ENCODE measurements at places on chromosomes 2 and 18.

DNA sequence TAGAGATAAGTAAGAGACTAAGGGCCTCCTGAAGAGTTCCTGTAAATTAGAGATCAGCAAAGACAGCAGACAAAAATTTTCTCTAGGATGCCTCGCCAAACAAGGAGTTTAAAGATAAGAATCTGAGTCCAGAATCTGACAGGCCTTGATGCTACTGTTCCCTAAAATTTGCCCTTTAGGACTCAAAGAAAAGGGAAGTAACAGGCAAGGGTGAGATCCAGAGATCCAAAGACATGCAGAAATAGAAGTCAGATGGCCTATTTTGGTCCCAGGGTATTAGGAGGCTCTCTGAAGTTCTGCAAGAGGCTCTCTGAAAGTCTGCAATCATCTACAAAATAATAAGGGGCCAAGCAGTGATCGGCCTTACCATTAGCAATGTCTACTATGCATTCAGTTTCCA, 33.0 kb downstream of the GALNT5 start:
- DNase-seq: no peak

- no peak for DNase-seq
Observed at GRCh38 chr2:9944330-9944758, 7.1 kb upstream of the GRHL1 start.

DNA sequence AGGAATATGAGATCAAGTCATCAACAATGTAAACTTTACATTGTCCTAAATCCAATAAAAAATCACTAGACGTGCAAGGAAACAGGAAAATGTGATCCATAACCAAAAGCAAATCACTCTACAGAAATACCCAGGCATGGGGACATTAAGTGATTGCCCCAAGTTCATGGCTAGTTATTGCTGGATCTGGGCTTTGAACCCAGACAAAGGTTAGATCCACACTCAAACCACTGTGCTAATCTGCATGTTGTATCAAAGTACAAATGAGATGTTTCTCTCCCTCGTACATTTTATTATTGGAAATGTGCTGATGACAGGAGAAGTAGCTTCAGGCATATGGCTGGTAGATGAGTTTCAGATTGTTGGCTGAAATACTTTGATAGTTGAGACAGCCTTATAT, 2.7 kb upstream of the ARL5A start:
- no peak for DNase-seq

- DNase-seq: no peak
Observed at GRCh38 chr2:240564561-240565332, 3.5 kb upstream of the RNPEPL1 start.

DNA sequence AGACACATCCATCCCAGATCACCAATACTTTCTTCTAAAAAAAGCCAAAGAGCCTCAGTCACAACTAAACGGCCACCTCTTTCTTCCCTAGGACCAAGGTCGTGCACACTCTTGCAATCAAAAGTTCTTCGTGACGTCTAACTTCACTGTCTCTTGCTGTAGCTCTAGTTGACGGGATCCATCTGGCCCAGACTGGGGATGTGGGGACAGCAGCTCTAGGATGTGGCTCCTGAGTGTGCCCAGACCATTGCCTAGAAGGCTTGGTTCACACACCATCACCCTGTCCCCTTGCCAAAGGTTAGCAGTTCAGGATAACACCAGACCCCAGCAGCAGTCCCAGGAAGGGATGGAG, 98.2 kb downstream of the TNS1 start:
- no peak for DNase-seq

DNA sequence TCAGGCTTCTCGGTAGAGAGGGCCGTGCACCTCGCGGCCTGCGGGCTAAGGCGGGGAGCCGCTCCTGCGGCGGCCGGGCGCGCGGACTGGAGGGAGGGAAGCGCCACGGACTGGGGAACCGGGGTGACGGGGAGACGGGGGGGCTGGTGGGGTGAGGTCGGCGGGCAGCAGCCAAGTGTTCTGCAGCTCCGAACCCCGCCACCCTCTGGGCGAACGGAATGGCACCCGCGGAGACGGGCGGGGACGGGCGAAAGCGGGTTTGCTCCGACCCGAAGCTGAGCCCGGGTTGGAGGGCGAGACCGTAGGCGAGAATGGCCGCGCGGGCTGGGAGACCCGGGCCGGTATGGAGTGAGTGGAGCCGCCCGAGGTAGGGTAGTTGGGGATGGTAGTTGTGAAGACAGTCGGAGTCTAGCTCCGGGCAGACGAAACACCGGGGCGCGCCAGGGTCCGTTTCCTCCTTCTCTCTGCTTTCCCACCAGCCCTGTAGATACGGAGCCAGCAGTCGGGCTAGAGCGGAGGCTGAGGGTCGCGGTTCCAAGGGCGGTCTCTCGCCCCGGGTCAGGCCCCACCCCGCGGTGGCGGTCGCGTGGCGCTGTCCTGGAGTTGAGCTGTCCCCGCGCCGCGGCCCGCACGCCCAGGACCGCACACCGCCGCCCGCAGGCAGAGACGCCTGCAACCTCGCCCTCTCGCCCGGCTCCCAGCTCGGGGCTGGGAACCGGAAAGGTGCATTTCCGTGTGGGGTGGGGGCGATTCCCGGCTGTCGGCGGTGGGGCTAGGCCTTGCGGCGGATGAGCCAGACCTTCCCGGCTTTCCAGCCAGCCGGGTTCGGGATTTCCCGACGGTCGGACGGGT, 160.3 kb upstream of the SIX2 start:
- DNase-seq: no peak

DNA sequence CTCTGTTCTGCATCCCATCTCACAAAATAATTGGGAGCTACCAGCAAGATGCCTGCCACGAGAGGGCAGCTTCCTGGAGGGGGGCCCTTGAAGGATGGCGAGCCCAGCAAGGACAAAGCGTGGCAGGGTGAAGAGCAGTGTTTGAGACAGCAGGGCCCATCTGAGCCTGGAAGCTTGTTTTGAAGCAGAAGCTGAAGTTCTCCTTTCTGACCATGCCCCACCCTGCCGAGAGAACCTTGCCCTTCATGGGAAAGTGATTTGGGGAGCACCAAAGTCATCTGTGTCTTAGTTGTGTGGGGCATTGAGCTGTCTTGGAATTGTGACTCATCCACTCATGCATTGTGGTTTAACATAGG, 216.3 kb downstream of the BCL11A start:
- DNase-seq: no peak

DNA sequence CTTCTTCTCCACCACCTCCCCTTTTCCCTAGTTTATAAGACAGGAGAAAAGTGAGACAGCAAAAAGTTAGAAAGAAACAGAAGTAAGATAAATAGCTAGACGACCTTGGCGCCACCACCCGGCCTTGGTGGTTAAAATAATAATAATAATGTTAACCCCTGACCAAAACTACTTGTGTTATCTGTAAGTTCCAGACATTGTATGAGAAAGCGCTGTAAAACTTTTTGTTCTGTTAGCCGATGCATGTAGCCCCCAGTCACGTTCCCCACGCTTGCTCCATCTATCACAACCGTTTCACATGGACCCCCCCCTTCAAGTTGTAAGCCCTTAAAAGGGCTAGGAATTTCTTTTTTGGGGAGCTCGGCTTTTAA, 1.5 kb upstream of the BUB1 start:
- DNase-seq: no peak

GRCh38 chr2:146867477-146867986, 977.3 kb upstream of the ACVR2A start:
- no peak for DNase-seq

DNA sequence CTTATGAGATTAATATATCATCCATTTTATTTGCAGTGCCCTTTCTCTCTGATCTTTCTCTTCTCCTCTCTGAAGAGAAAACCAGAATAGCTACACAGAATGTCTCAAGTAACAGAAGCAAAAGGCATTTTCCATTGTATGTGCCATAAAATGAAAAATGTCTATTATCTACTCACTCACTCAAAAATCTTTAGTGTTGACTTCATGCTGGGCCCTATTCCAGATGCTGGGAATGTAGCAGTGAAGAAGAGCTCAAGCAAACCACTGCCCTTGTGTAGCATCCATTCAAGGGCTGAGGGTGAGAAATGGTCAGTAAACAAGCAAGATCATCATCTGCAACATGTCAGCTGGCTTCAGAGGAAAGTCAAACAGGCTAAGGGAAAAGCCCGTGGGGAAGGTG, 427.7 kb downstream of the METTL4 start:
- DNase-seq: no peak

DNA sequence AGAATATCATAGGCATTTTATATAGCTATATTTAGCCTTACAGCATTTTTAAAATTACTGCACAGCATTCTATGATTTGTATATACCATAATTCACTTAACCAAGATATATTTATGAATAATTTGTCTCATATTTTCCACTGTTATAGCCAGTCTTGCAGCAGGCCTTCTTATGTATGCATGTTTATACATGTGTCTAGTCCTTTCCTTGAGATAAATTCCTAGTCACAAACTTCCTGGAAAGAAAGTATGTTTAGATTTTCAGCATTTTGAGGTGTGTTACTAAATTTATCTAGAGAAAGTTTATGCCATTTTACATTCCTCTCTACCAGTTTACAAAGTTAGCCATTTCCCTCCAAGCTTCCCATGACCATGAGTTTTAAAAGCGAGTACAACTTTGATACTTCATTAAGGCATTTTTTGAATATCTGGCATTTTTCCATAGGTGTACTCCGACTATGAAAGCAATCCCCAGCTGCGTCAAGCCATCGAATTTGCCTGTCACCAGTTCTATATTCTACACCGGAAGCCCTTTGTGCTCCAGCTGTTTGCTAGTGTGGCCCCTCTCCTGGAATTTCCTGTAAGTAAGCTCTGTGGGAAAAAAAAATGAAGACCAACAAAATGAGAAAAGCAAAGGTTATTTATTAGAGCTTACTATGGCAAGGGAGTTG, 59.4 kb upstream of the RPE start:
- DNase-seq: no peak

DNA sequence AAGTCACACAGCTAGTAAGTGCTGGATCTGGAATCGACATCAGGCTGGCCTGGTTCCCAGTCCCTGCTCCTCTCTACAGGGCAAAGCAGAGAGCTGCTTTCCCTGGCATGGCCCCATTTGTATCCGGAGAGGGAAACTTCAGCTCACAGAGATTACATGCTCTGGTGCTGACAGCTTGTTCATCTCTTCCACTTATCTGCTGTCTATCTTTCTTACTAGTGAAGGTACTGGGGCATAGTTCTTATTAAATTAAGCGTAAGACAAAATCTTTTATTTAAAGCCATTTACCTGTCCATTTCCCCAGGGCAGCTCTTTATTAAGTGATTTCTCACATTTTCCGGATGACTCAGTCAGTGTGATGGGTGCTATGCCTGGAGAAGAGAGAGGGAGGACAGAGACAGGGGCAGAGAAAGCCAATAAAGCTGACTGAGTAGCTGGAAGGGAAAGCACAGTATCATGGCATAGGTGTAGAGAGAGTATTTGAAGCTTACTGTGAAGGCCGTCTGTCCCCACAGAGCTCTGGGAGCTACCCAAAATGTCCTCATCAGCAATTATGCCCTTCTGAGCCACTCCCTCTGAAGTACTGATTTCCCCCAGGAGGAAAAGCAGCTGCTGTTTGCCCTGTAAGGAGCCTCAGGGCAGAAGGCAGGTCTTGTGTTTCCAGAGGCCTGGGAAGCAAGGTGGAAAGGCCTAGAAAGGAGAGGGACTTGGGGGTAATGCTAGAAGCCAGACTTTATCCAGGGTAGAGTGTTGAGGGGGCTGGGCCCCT, 44.1 kb upstream of the EPAS1 start:
- DNase-seq: no peak

DNA sequence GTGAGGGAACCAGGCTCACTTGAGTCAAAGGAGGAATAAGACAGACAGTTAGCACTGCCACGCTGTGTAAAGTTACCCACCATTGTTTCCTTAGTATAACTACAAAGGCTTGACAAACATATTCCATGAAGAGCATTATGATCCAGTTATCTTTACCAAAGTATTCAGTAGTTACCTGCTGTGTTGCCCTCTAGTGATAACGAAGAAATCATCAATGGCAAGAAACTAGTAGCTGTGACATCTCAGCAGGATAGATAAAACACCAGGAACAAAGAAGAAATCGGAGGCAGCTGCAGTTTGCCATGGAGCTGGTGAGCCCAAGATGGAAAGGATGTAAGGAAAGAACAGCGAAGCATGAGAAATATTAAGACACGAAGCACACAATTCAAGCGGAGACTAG, 215.3 kb upstream of the FSHR start:
- DNase-seq: no peak

- no peak for DNase-seq
Observed at GRCh38 chr2:150107816-150108215, 379.7 kb downstream of the RND3 start.

GRCh38 chr18:35185771-35186170, 55.1 kb upstream of the ZNF397 start:
- no peak for DNase-seq

GRCh38 chr2:80335411-80335810, 30.9 kb upstream of the LRRTM1 start:
- no peak for DNase-seq

All from activated naive CD4-positive, alpha-beta T cell treated with anti-CD3 and anti-CD28 coated beads, Interleukin-2, amount 50 U/mL, for 16 hours (primary cell).